ENCODE measurements at places on chromosomes 16 and 17.
A peak's percentile ranks its signal among the peaks of the same experiment; 100 is the strongest.

GRCh38 chr16:53944025-53944424, 240.1 kb downstream of the FTO start:
- no peak for ATAC-seq

- no peak for ATAC-seq
Observed at GRCh38 chr17:76014925-76015261, 12.2 kb downstream of the EVPL start.

GRCh38 chr17:63358111-63358839, 87.8 kb downstream of the CYB561 start:
- ATAC-seq, result peak; percentile 23

- peak; percentile 93 for ATAC-seq
Observed at GRCh38 chr17:8806926-8807550, 7.9 kb upstream of the MFSD6L start.

DNA sequence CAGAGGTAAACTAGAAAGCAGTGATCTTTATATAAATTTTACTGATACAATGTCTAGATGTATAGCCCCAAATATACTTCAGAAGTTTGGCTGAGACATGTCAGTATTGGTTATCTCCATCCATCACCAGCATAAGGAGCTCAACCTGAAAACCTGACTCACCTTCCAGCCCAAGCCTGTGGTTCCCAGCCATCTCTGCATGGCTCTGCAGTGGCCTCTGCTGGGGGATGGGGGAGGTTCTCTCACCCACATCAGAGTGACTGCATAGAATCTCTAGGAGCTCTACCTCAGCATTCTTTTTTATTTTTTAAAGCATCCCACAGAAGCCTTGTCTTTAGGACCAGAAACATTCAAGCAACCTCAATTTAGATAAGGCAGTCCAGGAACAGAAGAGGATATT, 27.3 kb downstream of the USP7 start:
- peak; percentile 100 for ATAC-seq

DNA sequence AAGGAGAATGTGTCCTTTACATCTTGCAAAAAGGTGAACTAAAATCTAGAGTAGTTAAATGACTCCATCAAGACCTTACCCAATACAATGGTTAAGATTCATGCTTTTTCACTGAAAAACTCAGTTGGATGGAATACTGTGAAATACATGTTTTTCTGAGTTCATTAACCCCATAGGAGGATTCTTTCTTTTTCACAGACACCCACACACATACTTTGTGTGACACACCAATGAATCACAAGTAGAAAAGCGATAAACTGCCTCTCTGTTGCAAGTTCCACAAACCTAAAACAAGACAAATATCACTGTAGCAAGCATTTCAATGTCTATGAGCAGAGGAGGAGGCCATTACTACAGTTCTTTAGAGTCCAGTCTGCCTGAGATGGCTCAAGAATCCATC, 258.8 kb upstream of the CDH5 start:
- ATAC-seq, result peak; percentile 56

DNA sequence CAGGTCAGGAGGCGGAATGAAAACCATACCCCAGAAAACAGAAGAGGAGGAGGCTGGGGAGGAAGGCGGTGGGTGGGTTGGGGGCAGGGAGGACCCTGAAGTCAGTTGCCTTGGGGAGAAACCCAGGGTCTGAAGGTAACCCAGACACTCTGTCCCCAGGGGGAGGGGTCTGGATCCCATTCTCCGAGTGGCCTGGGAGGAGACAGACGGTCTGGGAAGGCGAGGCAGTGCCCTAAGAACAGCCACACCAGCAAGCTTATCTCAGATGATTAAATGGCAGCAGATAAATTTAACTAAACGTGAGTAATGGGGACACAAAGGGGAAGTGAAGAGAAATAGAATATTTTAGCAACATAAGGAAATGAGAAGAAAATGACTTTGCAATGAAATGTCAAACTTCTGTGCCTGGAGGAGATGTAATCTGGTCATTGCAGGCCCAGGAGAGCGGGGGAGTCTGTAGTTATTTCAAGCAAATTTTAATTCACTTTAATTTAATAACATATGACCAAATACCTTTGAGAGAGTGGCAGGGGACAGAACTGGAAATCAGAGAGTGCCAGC, 21.4 kb upstream of the ZFP90 start:
- ATAC-seq, result no peak

DNA sequence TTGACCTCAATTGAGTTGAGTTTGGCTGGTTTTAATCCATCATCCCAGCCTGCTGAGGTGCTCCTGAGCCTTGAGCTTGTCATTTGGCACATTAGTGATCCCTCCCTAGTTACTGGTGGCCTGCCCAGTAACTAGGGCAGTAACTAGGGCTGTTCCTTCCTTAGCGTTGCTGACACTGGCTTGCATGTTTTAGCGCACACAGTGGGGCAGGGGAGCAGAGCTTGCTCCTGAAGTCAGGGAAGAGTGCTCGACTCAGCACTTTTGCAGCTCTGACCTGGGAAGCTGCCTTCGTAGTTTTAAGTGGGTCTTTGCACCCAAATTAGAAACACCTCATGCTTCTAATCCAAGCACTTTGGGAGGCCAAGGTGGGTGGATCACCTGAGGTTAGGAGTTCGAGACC, 15.7 kb downstream of the CCDC42 start:
- ATAC-seq, result no peak
